Heart left ventricle (tissue), 16 donors: ENCODE measurements at places on chromosomes 16 and 17.

DNA sequence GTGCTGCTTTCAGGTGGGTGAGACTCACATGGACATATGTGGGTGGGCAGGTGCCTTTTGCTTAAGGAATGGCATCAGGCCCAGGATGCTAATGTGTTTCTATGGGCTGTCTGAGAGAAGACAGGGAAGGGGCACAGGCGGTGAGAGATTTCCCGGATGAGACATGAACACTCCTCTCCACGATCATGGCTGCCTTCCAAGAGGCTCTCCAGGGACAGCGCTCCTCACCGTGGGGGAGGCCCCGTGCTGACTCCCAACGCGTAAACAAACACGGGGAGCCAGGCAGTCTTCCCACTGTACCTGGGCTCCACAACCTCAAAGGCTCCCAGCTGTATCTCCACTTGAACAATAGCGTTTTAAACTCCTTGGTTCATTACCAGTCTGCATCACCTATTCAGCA is 42.8 kb downstream of the CDK5R1 start:
- no peak for DNase-seq

DNA sequence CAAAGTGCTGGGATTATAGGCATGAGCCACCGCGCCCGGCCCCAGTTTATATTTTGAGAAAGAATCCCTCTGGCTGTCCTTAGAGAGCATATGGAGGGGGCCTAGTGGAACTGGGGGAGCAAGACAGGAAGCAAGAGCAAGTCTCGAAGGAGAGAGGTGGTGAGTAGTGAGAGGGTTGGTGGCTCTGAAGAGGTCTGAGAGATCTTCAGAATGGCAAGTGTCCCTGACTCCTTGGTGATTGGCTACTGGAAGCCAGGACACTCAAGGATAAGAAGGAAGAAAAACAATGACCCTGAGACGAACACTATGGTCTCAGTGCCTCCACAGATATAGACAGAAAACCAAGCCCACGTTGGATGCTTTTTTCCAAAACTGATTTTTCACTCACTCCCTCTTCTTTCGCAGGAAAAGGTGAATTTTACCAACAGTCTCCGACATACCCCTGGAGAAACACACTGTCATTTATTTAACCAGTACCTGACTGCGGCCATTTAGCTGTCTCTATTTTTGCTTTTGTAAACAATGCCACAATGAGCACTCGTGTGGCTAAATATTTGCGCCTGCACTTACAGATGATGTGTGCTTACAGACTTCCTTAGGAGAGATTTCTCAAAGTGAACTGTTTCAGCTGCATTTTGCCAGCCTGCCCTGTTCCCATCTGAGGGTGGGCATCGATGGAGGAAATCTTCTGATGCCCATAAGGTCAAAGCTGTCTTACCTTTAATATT is 15.9 kb upstream of the DOK4 start:
- no peak for DNase-seq

DNA sequence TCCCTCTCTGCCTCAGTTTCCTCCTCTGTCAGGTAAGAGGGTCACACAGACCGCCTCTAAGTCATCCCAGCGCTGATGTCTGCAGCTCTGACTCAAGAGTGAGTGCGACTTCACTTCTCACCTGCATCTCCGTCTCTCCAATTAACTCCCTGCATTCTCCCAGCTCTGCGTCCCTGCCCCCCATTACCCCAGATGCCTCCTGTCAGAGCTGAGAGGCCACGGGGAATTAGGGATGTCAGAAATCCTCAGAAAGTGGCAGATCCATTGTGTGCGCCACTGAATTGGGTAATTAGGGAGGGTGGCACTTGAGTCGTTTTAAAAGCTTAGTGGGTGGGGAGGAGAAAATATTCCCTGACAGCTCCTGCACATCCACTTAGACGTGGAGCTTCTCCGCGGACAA is 885.4 kb upstream of the EEF2KMT start:
- DNase-seq: no peak

- DNase-seq: no peak
Observed at GRCh38 chr16:72847187-72848027, 200.5 kb downstream of the ZFHX3 start.

DNA sequence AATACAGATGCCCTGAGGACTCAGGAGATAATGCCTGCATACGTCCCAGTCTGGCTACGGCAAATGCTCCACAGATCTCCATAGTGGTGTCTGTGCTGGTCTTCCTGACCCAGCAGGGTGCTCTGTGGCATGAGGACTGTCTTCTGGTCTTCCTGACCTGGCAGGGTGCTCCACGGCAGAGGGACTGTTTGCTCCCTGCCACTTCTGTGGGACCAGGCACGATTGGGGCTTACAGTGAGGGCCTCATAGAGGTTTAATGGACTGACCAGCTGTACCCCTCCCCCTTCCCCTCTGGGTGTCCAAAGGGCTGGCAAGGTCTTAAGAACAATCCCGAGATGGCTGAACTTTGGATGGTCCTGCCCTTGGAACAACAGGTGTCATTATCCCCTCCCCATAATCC is 123.1 kb downstream of the C16orf78 start:
- DNase-seq: no peak

DNA sequence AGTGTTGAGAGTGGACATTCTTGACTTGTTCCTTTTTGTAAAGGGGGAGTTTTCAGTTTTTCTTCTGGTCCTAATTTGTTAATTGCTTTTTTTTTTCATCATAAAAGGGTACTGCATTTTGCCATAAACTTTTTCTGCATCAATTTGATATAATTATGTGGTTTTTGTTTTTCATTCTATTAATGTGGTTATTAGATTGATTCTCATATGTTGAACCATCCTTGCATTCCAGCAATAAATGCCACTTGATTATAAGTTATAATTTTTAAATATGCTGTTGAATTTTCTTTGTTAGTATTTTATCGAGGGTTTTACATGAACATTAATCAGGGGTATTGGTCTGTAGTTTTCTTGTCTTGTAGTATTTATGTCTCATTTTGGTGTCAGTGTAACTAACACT is 87.2 kb upstream of the SMIM36 start:
- DNase-seq: no peak

DNA sequence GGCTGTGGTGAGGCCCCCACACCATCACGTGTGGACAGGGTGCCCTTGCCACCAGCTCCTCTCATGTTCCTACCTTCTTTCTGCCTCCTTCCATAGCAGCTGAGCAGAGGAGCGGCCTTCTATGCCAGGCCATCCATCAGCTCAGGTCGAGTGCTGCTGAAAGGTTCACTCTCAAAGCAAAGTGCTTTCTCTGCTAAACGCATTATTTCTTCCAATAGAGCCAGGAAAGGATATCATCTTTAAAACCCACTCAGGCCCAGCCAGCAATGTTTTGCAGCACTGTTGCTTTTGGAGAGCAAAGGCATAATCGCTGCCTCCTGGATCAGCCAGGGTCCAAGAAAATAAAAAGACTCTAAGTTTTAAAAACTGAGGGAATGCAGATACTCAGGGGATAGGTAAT is 54.9 kb upstream of the GPRC5B start:
- no peak for DNase-seq

- DNase-seq: no peak
Observed at GRCh38 chr17:82729479-82730260, 5.7 kb upstream of the FN3K start.
